GM04504 (cell line): ENCODE measurements at places on chromosomes 12 and 14.
A peak's percentile ranks its signal among the peaks of the same experiment; 100 is the strongest.

DNA sequence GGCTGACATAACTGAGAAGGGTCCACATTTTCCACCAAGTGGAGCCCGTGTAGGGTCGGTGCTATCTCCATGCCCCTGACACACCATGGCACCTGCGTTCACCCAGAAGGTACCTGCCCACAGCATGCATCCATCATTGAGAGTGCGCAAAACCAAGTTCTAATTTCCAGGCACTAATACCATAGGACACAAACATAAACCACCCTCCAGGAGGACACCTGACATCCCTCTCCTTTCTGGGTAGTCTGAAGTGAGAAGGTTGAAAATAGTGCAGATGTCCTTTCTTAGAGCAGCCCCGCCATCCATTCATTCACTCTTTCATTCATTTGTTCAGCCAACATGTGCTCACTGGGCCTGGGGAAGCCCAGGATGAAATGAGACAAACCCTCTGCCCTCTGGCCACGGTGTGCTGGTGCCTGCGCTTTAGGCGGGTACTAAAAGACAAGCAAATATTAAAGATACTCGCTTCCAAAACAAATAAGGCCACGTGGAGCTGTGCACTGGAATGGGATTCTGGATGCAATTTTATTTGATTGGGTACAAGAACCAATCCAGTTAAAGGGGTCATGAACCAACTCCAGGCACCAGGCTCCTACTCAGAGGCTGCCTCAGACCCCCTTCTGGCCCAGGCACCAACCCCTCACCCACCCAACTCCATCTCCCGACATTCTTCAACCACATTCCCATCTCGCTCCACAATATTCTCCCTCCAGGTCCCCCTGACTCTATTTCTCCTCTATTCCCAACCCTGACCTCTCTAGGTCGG lies 1.2 kb downstream of the TTC7B start:
- no peak for DNase-seq

DNA sequence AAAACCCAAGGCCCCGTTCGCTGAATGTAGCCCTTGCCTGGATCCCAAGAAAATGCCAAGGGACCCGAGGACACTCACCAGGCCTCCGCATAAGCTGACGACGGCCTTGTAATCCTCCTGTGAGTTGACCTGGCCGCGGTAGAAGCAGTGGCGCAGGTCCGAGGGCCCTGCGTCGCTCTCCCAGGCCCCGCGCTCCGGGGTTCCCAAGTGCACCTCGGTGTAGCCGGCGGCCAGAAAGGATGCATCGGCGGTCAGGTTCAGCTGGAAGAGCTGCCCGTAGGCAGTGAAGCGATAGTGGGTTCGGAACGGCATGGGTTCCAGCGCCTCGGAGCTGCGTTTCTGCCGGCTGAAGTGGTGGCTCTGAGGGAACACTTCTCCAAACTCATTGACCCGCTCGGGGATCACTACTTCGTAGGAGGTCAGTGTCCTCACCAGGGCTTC lies 1.2 kb downstream of the ADAMTS20 start:
- no peak for DNase-seq

GRCh38 chr14:100723830-100724437 lies 2.8 kb upstream of the DLK1 start:
- DNase-seq, result no peak

- DNase-seq, result no peak
Measured at GRCh38 chr12:126718365-126718764, 1548.6 kb upstream of the TMEM132C start.

DNA sequence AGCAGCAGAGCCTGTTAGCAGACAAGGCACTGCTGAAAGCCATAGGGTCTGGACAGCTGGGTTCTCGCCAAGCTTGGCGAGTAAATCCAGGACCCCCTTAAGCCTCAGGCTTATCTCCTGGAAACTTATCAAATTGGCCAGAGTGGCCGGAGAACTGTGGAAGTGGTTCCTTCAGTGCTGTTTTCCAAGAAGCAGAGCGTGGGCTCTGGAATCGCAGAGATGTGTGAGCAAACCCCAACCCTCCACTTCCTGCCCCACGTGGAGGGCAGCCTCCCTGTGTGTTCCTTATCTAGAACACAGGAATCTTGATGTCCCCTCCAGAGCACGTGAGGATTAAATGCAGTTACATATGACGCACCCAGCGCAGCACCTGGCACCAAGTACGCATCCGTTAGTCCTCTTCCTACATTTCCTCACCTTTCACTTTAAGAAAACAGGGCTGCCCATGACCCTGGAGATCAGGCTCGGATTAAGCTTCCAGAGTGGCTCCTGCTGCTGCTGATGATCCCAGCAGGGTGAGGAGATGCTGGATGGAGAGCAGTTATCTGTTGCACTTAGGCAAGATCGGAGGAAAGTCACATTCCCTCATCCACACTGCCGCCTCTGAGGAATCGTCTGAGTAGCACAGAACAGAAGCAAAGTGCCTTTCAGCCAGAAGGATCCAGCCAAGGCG lies 35.0 kb downstream of the MMAB start:
- DNase-seq, result no peak

GRCh38 chr14:92578511-92578910 lies 64.9 kb downstream of the RIN3 start:
- DNase-seq, result peak; percentile 24
